ENCODE measurements at places on chromosomes 12 and 14.
A peak's percentile ranks its signal among the peaks of the same experiment; 100 is the strongest.

- DNase-seq: no peak
Observed at GRCh38 chr12:100993916-100994450, 199.4 kb downstream of the ANO4 start.

- DNase-seq: no peak
Observed at GRCh38 chr12:104263580-104264358, 39.8 kb upstream of the EID3 start.

- no peak for DNase-seq
Observed at GRCh38 chr12:121064116-121064515, 25.1 kb upstream of the OASL start.

DNA sequence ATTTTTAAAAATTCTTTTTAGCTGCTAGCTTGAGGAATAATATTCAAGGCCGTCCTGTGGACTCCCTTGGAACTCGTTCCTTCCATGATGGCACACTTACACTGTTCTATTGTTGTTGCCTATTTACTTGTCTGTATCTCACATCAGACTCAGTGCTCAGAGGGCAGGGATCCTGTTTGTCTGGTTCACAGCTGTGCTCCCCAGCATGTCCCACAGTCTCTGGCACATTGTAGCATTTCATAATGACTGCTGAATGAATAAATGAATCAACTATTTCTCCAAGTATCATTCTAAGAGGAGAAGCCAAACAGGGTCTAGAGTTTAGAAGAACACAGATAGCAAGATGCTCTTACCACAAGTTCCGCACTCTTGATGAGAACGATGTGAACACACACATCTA, 48.0 kb downstream of the NTN4 start:
- DNase-seq: no peak

DNA sequence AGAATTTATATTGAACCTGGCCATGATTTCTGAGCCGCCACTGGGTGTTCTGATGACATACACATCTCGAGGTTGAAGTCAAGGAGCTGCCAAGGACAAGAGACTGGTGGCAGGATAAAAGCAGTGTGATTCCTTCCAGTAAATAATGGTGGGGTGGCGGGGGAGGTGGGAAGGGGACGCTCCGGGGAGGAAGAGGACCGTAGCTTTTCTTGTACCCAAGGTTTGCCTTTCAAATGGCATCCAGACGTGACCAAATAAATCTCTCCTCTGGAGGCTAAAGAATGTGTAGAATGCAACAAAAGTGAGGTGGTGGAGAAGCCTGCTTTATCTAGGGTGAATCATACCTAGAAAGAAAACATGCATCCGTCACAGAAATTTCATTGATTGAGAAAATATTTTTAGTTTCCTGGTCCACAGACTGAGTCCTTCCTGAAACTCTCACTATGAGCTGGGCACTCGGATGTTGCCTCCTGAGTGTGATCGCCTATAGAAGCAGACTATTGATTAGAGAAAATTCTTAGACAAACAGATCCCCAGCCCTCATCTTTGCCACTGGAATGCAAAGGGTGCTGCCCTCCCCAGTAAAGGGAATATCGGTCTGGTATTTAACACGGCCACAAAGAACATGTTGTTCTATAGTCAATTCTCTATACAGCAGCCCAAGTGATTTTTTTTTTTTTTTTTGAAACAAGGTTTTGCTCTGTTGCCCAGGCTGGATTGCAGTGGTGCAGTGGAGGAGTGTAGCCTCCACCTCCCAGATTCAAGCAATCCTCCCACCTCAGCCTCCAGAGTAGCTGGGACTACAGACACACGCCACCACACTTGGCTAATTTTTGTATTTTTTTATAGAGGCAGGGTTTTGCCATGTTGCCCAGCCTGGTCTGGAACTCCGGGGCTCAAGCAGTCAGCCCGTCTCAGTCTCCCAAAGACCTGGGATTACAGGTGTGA, 112.1 kb downstream of the DPF3 start:
- no peak for DNase-seq

DNA sequence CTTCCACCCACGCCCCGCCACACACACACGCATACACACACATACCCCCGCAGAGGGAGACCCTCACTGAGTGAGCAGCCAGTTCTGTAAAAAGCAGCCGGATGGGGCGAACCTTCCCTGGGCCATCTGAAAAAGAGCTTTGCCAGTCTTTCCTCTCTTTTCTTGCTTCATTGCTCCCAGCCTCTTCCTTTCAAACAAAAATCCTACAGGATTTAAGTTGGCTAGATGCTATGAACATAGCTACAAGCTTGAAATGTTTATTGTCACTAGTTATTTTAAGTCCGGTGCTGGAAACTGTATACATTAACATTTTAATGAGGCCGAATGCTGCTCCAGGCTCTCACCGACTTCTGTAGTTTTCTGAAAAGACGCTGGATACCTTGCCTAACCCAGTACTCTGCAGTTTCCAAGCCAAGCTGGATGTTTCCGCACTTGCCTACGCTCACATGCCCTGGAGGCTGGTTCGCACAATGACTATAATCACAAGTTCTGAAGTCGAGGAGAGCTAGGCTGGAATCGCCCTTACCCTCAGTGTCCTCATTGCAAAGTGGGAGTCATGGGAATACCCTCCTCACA, 39.2 kb downstream of the LTBP2 start:
- no peak for DNase-seq

DNA sequence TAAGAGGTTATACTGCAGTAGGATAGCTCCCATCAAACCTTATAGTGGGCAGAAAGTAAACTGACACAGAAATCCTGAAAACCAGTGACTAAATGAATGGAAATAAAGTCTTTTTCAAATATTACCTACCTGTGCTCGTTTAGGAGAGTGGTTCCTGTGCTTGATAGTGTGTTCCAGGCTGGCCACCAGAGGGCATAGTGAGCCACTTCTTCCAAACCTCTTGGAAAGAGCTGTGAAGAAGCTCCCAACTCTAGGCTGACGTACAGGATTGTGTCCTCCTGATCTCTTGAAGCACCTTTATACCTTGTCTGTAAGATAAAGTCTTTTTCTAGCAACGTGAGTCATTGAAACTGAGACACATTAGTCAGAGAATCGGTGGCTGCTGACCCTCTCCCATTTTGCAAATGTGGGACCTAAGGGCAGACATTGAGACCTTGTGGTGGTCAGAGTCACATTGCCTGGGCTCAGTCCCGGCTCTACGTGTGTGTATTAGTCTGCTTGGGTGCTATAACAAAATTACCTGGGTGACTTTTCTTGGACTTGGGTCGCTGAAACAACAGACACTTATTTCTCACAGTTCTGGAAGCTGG, 17.6 kb downstream of the TDP1 start:
- peak; percentile 13 for DNase-seq

DNA sequence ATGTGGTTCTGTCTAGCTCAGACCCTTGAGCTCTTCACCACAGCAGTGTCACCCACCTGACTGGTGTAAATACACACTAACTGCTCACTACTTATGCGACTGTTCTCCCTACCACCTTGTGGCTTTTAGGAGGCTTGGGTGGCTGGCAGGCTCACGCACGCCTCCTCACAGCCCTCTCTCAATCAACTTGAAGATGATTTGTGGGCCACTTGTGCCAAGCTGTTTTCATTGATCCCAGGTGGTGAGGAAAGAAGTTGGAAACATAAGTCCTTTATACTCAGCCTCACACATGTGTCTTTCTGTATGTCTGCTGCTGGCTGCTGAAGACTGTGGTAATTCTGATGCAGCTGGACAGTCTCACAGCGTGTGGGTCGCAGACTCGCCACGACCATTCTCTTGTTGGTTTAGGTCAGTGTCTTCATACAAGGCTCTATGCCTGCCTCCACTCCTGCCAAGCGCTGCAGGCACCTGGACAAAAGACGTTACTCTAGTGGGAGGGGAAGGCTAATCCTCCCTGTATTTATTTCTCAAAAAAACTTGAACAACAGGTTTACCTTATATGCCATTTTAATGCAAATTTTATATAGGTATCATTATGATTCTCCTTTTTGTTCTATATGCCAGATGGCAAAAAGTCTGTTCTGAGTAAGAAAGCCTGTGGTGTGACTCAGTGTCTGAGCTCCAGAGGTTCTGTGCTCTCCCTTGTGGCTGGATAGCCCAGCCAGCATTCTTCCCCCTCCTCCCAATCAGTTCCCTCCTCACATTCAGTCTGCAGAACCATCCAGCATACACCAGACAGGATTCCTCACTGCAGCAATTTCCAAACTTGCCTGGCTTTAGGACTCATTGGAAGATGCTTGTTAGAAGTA, 115.6 kb downstream of the DIP2B start:
- DNase-seq: peak; percentile 35

DNA sequence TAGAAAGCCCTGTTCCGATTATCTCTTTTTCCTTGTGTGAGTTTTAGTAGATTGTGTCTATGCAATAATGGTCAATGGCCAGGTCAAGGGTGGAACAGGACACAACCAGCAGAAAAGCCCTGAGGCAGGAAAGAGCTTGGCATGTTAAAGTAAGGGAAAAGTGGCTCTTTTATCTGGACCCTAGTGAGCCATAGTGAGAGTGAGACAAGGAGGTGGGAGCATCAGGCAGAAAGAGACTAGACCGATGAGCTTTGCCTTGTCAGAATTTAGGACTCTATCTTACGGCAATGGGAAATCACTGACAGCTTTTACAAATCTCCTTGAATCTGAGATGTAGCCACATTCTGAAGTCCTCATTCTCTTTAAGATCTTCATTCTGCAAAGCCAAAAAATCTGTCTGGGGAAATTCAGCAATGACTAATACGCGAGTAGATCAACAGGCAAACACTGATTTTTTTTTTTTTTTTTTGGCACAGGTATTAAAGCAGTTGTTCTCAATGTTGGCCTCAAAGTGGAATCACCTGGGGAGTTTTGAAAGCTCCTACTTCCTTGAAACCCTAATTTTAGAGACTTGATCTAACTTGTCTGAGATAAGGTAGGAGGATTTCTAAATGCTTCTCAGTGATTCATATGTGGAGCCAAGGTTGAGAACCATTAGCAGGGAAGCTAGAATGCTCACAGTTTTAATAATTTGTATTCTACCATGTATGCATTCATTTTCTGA, 33.9 kb downstream of the TMEM19 start:
- DNase-seq: no peak

- DNase-seq: peak; percentile 14
Observed at GRCh38 chr14:59688224-59689170, 111.9 kb upstream of the CCDC175 start.

DNA sequence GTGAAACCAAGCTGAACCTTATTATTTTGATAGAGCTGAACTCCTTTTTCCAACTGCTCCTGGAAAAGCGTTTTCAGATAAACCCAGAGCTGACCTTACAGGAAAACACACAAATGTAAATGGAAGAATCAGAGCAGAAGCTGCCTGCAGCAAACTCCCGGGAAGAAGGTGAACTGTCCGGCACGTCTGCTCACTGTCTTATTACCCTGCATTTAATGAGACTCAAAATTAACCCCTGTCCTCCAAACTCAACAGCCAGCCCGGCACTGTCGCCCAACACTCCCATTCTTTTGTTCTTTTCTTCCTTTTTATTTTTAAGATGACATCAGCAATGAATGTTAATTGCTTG, 1046.9 kb upstream of the FLRT2 start:
- no peak for DNase-seq

- no peak for DNase-seq
Observed at GRCh38 chr14:73237786-73238423, 599 bp downstream of the PAPLN start.

DNA sequence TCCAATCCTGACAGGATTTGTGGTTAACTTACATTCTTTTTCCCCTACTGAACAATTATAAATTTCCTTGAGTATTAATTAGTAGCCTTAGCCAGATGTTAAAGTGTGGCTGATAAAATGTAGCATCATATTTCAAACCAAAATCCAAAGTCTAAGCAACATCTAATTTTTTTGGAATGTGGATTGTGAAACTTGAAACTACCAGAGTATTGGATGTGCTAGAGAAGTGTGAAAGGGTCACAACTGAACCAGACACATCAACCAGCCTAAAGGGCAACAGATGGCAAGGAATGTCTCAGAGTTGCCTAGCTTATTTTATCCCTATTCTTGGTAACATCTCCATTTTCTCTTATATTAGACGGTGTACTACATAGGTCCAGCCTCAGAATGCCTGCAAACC, 153.1 kb upstream of the DCN start:
- no peak for DNase-seq

DNA sequence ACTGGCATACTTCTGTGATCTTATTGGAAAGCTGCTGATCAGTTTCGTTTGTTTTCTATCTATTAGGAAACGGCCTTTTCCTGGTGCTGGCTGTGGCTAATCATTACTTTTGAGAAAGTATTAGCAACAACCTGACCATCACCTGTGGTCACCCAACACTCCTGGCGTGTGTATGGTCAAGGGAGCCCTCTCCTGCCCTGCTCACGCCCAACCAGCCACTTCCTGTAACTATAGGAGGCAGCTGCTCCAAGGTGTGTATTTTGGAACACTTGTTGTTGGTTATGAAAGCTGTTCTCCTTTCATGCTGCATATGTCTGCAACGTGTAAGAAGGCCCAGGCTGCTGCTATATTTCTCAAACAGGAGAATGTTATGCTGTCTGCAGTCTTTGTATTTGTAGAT, 1582.8 kb downstream of the AACS start:
- DNase-seq: no peak

- no peak for DNase-seq
Observed at GRCh38 chr12:64895526-64895925, 71.1 kb downstream of the TBC1D30 start.

DNA sequence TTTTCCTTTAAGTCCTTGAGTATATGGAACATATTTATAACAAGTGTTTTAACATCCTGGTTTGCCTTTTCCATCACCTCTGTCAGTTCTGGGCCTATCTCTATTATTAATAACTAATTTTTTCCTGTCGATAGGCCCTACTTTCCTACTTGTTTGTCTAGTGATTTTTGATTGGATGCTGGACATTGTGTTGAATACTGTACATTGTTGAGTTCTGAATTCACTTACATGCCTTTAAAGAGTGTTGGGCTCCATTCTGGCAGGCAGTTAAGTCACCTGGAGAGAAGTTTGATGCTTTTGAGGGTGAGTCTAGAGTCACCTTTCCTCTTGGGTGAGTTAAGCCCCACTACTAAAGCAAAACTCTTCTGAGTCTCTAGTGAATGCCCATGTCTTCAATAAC, 77.5 kb upstream of the C14orf180 start:
- DNase-seq: no peak

GRCh38 chr12:121295116-121295745, 1.3 kb downstream of the CAMKK2 start:
- peak; percentile 15 for DNase-seq

- no peak for DNase-seq
Observed at GRCh38 chr14:33631021-33631420, 319.9 kb downstream of the EGLN3 start.
